ENCODE measurements at places on chromosomes 13 and 19.

DNA sequence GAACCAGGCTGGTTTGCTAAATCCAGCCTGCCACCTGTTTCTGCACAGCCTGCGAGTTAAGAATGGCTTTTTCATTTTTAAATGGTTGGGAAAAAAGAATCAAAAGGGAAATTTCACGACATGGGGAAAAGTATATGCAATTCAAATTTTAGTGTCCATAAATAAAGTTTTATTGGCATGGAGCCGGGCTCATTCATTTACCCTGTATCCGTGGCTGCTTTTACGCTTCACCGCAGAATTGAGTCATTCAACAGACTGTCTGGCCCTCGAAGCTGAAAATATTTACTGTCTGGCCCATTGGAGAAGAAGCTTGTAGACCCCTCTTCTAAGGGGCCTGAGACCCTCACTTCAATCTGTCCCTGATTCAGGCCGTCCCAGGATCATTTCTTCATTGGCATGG, 26.1 kb downstream of the IER2 start:
- DNase-seq, result no peak

- no peak for DNase-seq
These were observed 23.2 kb upstream of the ACOD1 start for GRCh38 chr13:76925115-76925514.

DNA sequence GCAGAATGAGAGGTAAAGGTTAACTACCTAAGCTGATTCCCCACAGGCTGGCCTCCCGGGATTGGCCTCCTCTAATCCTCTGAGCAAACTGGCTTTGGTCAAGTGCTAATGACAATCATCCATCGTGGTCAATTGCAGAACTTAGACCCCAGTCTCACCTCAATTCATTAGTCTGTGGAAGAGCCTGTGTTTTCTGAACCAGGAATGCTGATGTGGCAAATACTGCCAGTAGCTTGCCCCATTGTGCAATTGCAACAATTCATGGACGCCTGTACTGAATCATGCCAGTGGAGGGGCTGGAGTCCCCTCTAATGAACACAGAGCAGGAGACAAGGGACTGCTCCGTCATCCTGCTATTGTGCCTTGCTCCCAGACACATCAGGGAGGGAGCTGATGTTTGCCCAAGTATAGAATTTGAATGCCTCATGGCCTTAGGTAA, 1256.5 kb downstream of the EFNB2 start:
- DNase-seq, result no peak

- no peak for DNase-seq
These were observed 38.8 kb downstream of the RCBTB1 start for GRCh38 chr13:49546561-49546960.

- no peak for DNase-seq
These were observed 4.6 kb upstream of the PLPP2 start for GRCh38 chr19:295687-296370.

DNA sequence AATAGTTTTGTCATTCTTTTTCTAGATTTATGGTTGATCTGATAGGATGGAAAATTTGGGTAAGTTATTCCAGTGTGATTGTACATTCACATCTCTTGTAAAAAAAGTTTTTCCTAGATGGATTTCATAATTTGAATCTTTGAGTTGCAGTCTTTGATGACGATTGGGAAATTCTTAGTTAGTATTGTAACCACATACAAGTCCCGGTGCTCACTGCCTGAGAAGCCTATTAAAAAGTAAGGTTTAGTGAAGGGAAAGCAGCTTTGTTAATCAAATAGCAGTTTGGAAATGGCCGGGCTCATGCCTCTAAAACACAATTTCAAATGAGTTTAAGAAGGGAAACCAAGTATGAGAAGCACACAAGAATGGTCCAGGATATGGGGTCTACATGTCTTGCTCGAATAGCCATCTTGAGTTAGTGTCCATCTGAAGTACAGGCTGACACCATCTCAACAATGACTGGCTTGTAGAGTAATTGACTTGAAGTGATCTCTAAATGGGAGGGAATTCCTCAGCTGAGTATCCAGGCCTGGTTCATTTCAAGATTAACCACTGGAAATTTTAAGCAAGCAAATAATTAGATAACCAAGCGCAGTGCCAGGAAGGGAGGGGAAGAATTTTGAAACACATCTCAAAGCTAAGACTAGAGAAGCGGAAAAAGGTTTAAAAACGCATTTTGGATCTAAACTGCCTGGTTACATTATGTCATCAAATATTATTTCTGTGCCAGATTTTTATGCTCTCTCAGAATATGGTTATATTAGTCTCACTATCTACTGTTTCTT, 1145.6 kb upstream of the MIR17HG start:
- no peak for DNase-seq

- no peak for DNase-seq
These were observed 36.8 kb downstream of the RAB20 start for GRCh38 chr13:110524541-110525257.

GRCh38 chr19:1811942-1812425, at the start of gene ATP8B3:
Gene ATP8B3 (minus strand): TSS chr19:1812276. CDS start chr19:1811736, 540 bp downstream.
- no peak for DNase-seq

- DNase-seq, result no peak
These were observed 405.8 kb downstream of the SPRY2 start for GRCh38 chr13:79935121-79935520.

DNA sequence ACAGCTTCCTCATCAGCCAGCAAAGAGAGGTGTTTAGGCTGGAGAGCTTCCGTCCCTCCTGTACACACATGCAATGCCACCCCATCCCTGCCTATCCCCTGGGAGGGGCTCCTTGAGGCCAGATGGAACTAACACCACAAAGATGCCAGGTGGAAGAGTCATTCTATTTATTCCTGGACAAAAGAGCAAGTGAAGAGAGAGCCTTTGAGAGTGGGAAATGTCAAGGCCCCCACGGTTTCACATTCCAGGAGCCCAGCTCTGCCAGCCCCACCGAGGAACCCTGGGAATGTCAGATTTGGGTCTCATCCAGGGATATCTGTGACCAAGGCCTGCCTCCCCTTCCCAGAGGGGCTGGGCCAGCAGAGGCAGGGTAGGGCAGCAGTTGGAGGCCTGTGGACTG, 30.8 kb upstream of the IGFL1 start:
- no peak for DNase-seq

DNA sequence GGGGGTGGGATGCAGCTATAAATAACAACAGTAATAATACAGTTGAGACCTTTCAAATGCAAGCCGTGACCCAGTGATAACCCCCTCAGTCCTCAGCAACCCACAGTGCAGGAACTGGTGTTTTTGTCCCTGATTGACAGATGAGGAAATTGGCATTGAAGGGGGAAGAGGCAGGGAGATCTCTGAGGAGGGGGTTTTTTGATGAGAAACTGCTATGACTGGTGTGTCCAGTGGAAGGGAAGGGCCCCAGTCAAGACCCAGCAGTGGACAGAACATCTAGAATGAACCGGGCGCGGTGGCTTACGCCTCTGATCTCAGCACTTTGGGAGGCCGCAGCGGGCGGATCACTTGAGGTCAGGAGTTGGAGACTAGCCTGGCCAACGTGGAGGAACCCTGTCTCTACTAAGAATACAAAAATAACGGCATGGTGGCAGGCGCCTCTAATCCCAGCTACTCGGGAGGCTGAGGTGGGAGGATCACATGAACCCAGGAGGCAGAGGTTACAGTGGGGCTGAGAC, 1.9 kb downstream of the MAP1S start:
- DNase-seq, result no peak

- DNase-seq, result no peak
These were observed 1599.2 kb downstream of the EFNB2 start for GRCh38 chr13:104936304-104936703.

DNA sequence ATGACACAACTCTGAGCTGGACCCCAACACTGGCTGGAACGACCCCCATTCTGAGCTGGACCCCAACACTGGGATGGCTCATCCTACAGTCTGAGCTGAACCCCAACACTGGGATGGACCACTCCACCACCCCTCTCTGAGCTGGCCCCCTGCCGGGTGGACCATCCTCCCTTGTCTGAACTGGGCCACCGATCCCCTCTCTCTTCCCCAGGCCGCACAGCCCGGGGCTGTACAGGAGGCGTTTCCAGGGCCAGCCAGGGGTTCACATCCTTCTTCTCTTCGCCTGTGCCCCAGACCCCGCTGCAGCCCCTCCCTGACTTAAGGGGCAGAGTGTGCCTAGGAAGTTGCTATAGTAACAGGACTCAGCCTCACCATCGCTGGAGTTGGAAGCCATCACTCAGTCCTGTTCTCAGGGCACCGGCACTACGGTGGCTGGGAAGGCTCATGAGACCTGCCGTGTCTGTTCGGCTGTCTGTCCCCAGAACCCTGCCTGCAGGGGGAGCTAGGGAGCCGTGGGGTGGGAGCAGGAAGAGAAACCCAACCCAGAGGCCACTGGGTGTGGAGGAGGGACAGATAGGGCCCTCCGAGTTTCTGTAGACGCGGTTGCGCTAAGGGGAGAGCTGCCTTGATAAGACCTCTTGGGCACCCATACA, 3.7 kb downstream of the PRKACA start:
- DNase-seq, result no peak

- DNase-seq, result no peak
These were observed 12.4 kb upstream of the CBLC start for GRCh38 chr19:44765033-44765948.
